Activated CD4-positive, CD25-positive, alpha-beta regulatory T cell (primary cell): ENCODE measurements at places on chromosomes 12 and 14.

DNA sequence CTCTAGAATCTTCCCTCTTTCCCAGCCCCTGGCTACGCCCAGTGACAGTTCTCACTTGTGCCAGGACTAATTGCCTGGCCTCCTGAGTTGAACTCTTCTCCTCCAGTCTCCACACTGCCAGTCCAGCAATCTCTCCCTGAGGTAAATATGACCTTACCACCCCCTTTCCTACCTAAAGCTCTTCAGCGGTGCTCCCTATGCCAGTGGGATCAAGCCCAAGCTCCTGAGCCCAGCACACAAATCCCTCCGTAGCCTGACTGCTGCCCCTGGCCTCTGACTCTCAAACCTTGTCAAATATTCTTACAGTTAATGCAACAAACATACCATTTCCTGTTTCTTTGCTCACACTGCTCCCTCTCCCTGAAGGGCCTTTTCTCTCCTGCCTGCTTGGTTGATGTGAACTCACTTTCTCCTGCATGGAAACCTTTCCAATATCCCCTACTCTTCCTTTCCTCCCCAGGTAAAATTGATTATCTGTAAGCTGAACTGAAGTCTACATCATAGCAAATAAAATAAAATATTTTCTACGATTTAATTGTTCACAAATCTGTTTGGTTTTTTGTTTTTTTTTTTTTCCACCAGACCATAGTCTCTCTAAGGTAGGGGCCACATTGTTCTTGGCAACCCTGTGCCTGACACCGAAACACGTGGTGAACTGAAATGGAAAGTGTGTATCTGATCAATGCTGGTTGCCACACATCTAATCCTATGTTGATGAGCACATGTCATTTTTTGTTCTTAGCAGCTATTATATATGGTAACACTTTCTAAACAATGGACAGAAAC lies 147.5 kb downstream of the SLC38A6 start:
- DNase-seq: no peak

DNA sequence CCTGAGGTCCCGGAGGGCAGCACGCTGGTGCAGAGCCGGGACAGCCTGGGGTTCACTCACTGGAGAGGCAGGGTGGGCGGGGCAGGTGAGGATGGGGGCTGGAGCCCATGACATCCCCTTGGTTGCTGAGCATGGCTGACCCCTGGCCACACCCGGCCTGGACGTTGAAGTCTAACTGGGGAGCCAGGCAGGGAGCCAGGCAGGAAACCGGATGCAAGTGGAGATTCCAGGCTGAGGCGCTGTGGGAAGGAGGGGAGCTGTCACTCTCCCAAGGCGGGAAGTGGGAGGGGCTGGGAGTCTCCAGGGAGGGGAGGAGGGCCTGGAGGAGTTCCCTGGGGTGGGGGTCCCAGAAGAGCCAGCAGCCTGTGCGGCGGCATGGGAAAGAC lies 7.7 kb upstream of the INF2 start:
- no peak for DNase-seq

DNA sequence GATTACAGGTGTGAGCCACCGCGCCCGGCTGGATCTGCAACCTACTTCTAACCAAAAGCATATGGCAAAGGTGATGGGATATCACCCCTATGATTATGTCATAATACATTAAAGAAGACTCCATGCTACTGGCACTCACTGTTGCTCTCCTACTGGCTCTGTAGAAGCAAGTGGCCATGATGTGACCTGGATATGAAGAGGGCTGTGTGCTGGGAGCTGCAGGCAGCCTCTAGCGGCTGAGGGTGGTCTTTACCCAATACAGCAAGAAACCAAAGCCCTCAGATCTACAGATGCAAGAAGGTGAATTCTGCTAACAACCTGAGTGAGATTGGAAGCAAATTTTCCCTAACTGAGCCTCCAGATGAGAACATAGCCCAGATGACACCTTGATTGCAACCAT lies 34.2 kb upstream of the TRIM9 start:
- DNase-seq: no peak

DNA sequence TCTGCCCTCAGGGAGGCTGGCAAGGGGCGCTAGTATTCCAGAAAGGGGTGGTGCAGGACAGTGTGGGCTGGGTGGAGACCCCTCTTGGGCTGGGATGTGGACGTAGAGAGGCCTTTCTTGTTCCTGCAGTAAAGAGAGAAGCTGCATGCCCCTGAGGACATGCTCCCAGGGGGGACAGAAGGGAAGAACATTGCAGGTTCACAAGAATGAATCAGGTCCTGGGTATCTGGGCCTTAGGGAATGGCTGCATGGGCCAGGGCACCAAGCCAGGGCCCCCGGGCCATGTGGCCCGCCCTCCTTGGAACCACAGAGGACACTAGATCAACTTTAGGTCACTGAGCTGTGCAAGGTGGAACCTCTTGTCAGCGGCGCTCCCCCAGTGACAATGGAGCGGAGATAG lies 51.8 kb downstream of the ZNF664 start:
- DNase-seq: no peak

- DNase-seq: no peak
Measured at GRCh38 chr14:34030864-34031263, 80.0 kb upstream of the EGLN3 start.

DNA sequence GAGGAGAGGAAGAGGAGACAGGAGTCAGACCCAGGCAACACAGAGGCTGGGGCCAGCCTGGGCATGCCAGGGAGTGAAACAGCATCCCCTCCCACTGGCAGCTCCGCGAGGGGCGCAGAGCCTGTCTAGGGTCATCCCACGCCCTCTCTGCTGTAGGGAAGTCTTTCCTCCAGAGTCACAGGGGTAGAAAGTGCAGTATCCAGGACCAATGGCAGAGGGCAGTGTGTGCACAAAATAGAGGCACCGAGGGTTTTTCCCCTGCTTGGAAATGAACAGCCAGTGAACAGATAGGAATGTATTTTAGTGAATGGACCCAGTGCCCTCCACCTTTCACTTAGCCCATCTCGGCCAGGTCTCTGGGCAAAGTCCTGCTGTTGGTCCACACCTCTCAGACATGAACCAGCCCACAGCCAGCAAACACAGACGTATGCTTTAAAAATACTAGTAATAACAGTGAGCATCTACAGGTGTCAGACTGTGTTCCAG lies 9.4 kb upstream of the KRT74 start:
- DNase-seq: no peak

DNA sequence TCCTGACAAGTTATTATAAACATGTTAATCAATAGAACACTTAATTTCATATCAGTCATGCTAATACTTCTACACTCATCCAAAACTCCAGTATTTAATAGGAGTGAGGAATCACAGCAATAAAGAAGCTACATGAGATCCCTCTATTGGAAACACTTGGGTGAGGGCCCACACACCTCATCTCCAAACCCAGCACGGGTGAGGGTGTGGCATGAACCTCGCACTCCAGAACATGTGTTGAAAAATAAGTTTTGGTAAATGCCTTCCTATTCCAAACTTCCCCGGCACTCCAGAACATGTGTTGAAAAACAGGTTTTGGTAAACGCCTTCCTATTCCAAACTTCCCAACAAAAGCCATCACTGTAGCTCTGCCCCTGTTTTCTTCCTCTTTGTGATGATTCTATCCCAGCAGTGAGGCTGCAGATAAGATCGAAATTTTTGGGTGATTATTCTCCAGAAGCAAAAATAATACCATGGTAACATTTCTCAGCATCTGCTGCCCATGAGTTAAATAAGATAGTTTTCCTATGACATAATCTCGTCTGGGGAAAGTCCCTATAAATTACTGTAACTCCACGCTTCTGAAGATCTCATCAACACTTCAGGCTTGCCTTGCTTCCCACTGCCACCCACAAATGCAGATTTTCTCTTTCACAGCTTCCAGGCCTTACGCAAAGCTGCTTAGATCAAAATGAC lies 24.4 kb upstream of the PTPRB start:
- DNase-seq: no peak

DNA sequence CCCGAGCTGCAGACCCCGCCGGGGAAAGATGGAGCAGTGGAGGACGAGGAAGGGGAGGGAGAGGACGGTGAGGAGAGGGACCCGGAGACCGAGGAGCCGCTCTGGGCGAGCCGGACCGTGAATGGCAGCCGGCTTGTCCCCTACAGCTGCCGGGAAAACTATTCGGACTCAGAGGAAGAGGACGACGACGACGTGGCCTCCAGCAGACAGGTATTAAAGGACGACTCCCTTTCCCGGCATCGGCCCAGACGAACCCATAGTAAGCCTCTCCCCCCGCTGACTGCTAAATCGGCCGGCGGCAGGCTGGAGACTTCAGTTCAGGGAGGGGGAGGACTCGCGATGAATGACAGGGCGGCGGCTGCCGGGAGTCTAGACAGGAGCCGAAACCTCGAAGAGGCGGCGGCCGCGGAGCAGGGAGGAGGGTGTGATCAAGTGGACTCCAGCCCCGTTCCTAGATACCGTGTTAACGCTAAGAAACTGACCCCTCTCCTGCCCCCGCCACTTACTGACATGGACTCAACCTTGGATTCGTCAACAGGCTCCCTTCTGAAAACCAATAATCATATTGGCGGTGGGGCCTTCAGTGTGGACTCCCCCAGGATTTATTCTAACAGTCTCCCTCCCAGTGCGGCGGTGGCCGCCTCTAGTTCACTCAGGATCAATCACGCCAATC lies 962 bp downstream of the LEMD3 start:
- peak; percentile 23 for DNase-seq

GRCh38 chr14:93714605-93715004 lies 73.7 kb downstream of the PRIMA1 start:
- DNase-seq: no peak

- DNase-seq: no peak
Measured at GRCh38 chr12:7555752-7556151, 52.2 kb upstream of the CD163 start.

GRCh38 chr12:54603173-54603814 lies 14.8 kb upstream of the PPP1R1A start:
- peak; percentile 34 for DNase-seq

DNA sequence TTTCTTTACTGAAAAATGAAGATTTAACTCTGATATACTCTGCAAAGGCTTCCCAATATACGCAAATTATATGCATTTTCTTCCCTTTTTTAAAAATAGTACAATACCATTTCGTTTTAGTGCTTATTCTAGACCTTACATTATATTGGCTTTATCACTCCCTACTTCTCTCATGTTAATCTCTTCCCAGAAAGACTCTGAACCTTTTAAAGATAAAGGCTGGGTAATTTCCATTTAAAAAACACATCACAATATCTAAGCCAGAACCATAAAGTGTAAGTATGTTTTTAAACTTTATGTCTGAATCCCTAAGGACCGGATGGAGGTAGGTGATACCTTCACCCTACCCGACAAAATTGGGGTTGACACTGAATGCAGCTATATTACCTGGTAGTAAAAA lies 320.8 kb downstream of the DIO2 start:
- DNase-seq: no peak

DNA sequence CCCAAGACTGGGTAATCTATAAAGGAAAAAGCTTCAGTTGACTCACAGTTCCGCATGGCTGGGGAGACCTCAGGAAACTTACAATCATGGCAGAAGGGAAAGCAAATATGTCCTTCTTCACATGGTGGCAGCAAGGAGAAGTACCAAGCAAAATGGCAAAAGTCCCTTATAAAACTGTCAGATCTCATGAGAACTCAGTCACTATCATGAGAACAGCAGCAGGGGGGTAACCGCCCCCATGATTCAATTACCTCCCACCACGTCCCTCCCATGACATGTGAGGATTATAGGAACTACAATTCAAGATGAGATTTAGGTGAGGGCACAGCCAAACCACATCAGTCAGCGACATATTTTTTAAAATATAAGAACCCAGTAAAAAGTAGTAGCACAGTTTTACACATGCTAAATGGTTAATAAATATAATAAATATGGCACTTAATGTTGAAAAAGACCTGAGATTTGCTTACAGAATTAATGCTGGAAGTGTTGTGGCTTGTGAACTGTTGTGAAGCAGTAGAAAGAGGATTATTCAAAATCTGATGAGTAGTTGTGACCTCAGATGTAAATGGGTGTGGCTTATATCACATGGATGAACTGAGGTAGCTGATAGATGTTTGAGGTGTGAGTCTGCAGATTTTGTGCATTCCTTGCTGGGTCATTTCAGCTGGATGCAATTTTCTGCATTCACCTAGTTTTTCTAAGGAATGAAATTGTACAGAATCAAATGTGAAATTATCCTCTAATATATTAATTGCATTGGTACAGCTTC lies 46.9 kb upstream of the CHPT1 start:
- DNase-seq: no peak

DNA sequence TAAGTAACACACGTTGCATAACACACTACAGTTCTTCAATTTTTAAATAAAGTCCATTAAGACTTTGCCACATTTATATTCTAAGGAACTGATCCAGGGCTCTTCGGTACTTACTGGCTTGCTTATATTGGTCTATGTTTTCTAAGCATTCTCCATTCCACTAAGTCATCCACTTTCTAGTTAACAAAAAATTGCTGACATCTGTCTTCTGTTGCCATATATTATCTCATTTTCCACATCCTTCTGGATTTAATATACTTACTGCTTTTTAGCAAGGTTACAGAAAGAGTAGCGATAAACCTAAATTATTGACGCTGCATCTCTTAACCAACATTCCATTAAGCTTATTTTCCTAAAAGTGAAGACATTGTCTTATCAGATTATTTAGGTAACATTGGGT lies 238.4 kb upstream of the LRIG3 start:
- no peak for DNase-seq

- DNase-seq: no peak
Measured at GRCh38 chr12:68506619-68507018, 104.1 kb upstream of the RAP1B start.

GRCh38 chr12:125549171-125549570 lies 483.9 kb downstream of the AACS start:
- no peak for DNase-seq

DNA sequence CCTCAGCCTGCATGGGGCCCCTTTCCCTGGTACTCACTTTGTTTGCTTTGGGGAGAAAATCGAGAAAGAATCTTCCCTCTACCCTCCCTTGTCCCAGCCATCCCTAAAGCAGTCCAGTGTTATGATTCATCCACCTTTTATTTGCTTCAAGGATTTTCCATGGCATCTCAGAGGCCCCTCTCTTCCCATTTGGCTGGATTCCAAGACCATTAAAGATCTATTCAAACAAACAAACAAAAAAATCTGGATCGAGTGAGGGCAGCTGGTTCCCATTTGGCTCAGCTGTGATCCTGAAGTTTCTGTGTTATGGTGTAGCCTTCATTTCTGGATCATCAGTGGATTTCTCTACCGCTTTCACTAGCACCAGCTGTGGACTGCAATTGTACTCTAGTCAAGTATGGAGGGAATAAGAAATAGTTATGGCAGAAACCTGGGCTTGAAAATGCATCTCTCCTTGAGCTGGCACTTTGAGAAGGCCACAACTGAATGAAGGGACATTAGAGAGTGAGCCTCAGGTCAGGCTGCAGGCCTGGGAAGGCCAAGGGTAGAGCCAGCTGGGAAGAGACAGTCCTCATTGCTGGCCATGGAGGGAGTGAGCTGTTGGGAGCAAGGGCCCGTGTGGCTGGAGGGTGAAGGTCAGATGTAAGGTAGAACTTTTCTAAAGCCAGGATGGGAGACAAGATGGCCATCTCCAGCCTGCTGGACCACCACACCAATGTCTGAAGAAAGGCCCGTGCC lies 13.7 kb downstream of the KRT71 start:
- no peak for DNase-seq

- peak; percentile 42 for DNase-seq
Measured at GRCh38 chr12:107320033-107320928, 226.9 kb upstream of the CRY1 start.

- no peak for DNase-seq
Measured at GRCh38 chr14:66383771-66384170, 102.4 kb upstream of the CCDC196 start.

- DNase-seq: no peak
Measured at GRCh38 chr14:67195279-67195678, 6.0 kb downstream of the GARIN2 start.

- DNase-seq: no peak
Measured at GRCh38 chr12:34392741-34393085, 370.4 kb downstream of the ALG10 start.

GRCh38 chr14:26255213-26255612 lies 342.6 kb downstream of the NOVA1 start:
- no peak for DNase-seq
